Suprapubic skin (tissue), 4 donors: ENCODE measurements at places on chromosomes 16 and 17. TPM values are rescaled to one million over a fixed set of nuclear protein-coding genes. Genes with fewer than 3 reads are reported as not detected.
A peak's percentile ranks its signal among the peaks of the same experiment; 100 is the strongest.

CCDC40 gene
- 3.9 TPM for total RNA-seq

DNA sequence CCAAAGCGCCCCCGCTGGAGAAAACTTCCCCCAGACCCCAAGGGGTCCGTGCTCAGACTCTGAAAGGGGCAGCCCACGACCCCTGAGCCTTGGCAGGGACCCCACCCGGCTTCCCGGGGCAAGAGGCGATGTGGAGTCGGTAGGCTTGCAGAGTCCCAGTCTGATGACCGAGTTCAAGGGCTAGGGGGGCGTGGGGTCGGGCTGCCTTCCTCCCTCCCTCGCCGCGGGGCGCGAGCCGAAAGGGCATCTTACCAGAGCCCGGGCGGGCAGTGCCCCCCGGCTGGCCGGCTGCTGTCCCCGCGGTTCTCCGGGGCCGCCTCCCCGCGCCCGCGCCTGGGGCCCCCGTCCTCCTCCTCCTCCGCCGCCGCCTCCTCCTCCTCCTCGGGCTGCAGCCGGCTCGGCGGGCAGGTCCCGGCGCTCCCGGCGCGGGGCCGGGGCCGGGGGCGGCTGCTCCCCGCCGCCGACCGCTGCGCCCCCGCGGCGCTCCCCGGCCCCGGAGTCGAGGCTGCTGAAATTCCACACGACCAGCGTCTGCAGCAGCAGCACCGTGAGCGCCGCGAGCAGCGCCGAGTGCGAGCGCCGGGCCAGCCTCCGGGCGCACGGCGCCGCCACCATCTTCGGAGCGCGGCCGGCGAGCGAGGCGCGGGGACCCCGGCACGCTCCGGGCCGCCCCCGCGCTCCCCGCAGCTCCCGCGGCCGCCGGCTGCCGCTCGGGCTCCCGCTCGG lies 415 bp downstream of the XYLT1 start:
- H3K4me3 ChIP-seq, result peak overlapping the region; percentile 73
- H3K27me3 ChIP-seq, result no peaks in the 10 kb centered on the region
- no peak for DNase-seq
- H3K36me3 ChIP-seq, result no peaks in the 10 kb centered on the region
- peak overlapping the region; percentile 89 for H3K27ac ChIP-seq

PPP1R9B gene
- total RNA-seq, result 23.9 TPM

WNK4 gene
- total RNA-seq, result 0.98 TPM

DNA sequence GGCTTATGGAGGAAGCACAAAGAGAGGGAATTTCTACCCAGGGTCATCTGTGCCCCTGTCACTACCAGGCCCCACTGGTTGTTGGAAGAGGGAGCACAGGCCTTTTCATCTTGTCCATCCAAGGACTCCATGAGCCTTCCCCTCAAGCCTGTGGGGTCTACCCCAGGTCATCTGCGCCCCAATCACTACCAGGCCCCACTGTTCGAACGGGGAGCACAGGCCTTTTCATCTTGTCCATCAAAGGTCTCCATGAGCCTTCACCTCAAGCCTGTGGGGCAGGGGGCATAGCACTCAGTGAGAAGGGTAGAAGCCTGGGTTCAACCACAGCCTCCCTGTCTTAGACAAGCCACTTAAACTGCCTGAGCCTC lies 101.5 kb upstream of the CDH5 start:
- H3K27ac ChIP-seq, result peak overlapping the region; percentile 43
- H3K36me3 ChIP-seq, result no peaks in the 10 kb centered on the region
- peaks cover 52% of the 10 kb centered on the region for H3K4me1 ChIP-seq
- no peaks in the 10 kb centered on the region for H3K27me3 ChIP-seq
- no peak for DNase-seq
- no peak overlapping the region for H3K4me3 ChIP-seq

DNA sequence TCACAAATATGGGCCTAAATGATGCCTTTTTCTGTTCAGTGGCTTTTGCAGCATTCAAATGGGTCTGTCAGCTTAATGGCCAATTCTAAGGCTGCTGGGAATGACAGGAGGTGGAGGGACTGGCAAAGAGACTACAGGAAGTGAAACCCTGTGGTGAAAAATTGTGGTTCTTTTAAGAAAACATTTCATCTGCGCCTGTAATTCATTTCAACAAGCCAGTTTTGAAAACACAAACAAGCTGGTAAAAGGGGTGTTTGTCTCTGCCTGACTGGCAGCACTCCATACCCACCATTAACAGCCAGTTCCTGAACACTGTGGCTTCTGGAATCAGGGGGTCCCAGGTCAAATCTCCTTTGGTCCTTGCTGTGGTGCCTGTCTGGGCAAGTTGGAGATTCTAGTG lies 3.6 kb upstream of the KDM8 start:
- H3K36me3 ChIP-seq, result no peaks in the 10 kb centered on the region
- DNase-seq, result no peak
- H3K4me1 ChIP-seq, result peaks cover 14% of the 10 kb centered on the region
- H3K4me3 ChIP-seq, result no peak overlapping the region
- no peak overlapping the region for H3K27ac ChIP-seq

GRCh38 chr16:64321881-64322280 lies 800.0 kb downstream of the CDH11 start:
- no peaks in the 10 kb centered on the region for H3K27me3 ChIP-seq
- no peak overlapping the region for H3K27ac ChIP-seq
- peaks cover 5% of the 10 kb centered on the region for H3K4me1 ChIP-seq
- no peaks in the 10 kb centered on the region for H3K36me3 ChIP-seq
- DNase-seq, result no peak
- H3K4me3 ChIP-seq, result no peak overlapping the region

DNA sequence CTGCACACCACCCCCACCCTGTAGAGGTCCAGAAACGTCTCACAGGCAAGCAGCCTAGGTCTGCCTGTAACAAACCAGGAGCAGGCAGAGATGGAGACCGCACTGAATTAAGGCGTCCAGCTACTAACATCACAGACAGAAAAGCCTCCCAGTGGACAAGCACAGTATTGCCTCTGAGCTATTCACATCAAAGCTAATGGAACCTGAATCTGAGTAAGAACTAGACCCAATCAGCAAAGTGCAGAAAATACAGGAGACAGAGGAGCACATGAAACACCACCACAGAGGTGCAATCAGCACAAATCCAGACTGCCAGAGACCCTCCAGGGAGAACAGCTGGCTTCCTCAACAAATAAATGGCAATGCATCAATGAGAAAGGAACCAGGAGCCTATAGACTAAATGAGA lies 22.2 kb upstream of the PEMT start:
- H3K27me3 ChIP-seq, result no peaks in the 10 kb centered on the region
- no peak overlapping the region for H3K27ac ChIP-seq
- no peak overlapping the region for H3K4me3 ChIP-seq
- DNase-seq, result no peak
- no peaks in the 10 kb centered on the region for H3K4me1 ChIP-seq
- no peaks in the 10 kb centered on the region for H3K36me3 ChIP-seq

ZG16 gene
- not detected for total RNA-seq

ENPP7 gene
- total RNA-seq, result not detected

DNA sequence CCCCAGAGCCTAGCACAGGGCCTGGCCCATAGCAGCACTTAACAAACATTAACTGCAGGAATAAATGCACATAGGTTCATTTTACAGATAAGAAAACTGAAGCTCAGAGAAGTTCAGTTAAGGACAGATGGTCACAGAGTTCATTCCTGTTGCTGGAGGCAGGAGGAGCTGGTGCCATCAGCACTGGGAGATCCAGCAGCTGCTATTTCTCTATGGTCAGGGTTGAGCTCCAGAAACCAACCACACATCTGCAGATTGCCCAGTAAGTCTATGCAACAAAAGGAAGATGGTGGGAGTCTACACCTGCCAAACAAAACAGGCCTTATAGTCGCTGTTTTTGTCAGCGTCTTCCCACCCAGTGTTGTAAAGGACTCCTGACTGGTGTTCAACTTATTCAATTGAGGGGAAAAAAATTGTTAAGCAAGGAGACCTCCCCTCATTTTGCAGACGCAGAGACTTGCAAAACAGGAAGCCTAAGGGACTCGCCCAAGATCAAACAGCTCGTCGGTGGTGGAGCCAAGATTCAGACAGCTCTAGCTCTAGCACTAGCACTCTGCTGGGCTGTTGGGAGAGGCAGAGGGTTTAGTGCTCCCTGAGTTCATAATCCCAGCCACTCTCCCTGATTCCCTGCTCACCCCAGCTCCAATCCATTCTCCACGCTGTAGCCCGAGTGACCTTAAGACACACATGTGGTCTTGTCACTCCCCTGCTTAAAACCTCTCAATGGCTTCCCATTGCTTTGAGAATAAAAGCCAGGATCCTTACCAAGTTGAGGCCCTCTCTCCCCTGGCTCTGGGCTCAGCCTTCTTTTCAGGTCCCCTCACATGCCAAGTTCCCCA lies 9.0 kb downstream of the NOG start:
- H3K27me3 ChIP-seq, result peaks cover 63% of the 10 kb centered on the region
- H3K36me3 ChIP-seq, result no peaks in the 10 kb centered on the region
- peaks cover 5% of the 10 kb centered on the region for H3K4me1 ChIP-seq
- DNase-seq, result no peak

DNA sequence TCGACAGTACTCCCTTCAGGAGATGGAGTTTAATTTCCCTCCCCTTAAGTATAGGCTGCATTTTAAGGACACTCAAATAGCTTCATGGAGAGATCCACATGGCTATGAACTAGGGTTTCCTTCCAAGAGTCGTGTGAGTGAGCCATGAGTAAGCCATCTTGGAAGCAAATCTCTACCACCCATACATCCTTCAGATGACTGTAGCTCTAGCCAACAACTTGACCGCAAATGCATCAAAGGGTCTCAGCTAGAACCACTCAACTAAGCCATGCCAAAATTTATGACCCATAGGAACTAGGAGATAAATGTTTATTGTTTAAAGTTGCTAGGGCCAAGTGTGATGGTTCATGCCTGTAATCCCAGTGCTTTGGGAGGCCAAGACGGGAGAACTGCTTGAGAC lies 43.4 kb downstream of the METTL16 start:
- no peak overlapping the region for H3K4me3 ChIP-seq
- no peak for DNase-seq
- no peak overlapping the region for H3K27ac ChIP-seq
- no peaks in the 10 kb centered on the region for H3K27me3 ChIP-seq
- H3K4me1 ChIP-seq, result no peaks in the 10 kb centered on the region

NHERF2 gene
- total RNA-seq, result 13.8 TPM

DNA sequence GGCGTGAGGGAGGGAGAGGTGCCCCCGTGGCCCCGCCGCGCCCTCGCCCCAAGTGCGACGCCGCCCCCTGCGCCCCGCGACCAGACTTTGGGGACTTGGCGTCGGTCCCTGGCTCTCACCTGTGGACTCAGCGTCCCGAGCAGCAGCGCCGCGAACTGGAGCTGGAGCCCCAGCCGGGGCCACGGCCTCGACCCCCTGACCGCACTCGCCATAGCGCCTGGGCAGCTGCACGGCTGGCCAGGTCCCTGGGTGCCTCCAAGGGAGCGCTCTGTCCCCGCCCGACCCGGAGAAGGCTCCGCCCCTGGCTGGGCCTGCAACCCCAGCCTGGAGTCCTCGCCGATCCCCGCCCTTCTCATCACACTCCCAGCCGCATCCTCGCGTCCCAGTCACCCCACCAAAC lies at the start of gene ERN2:
Gene ERN2, minus strand, starts transcription at position 247 of the 400 bp plus-strand sequence. Its CDS starts 35 bp downstream, at position 212.
- no peak for DNase-seq
- H3K27me3 ChIP-seq, result peaks cover 37% of the 10 kb centered on the region
- peaks cover 3% of the 10 kb centered on the region for H3K4me1 ChIP-seq
- H3K36me3 ChIP-seq, result no peaks in the 10 kb centered on the region
- H3K27ac ChIP-seq, result no peak within 1 kb of the TSS
- peak within 1 kb of the TSS; percentile 12 for H3K4me3 ChIP-seq

GRCh38 chr17:41383690-41384089 lies 1.6 kb upstream of the KRT34 start:
- H3K4me3 ChIP-seq, result no peak overlapping the region
- no peak overlapping the region for H3K27ac ChIP-seq
- DNase-seq, result no peak
- no peaks in the 10 kb centered on the region for H3K4me1 ChIP-seq
- no peaks in the 10 kb centered on the region for H3K36me3 ChIP-seq

GRCh38 chr16:49575346-49576172 lies 202.0 kb downstream of the C16orf78 start:
- H3K4me3 ChIP-seq, result no peak overlapping the region
- DNase-seq, result no peak
- H3K27ac ChIP-seq, result no peak overlapping the region
- peaks cover 4% of the 10 kb centered on the region for H3K4me1 ChIP-seq

DNA sequence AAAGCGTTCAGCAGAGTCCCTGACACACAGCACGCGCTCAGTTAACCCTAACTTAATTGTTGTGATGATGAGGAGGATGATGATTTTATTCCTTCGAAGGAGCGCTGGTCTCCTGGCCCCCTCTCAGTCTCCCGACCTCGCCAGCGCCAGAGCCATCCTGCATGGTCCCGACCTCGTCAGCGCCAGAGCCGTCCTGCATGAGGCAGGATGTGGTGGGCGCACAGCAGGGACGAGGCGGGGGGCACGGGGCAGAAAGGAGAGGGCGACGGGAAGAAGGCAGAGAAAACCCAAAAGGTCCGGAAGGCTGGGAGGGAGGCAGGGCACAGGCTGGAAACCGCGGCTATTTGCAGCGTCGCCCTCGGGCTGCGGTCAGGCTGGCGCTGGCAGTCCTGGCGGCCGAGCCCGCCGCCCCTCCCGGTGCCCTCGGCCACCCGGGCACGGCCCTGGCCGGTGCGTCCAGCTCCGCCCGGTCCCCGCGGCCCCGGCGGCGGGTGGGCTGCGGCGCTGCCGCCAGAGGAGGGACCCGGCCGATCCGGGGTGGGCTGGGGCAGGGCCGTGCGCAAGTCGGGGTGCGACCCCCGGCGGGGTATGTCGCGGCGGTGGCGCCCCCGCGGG lies 3.0 kb upstream of the TAC4 start:
- peak overlapping the region; percentile 62 for H3K4me3 ChIP-seq
- DNase-seq, result no peak
- peaks cover 17% of the 10 kb centered on the region for H3K4me1 ChIP-seq
- peak overlapping the region; percentile 27 for H3K27ac ChIP-seq
- peaks cover 9% of the 10 kb centered on the region for H3K36me3 ChIP-seq

NPIPB8 gene
- total RNA-seq, result not detected
